Stimulated activated CD4-positive, alpha-beta T cell treated with anti-CD3 and anti-CD28 coated beads, Interleukin-1b, Interleukin-23, amount 100 ng/mL, for 4 hours (primary cell): ENCODE measurements at places on chromosomes 11 and 22.

- DNase-seq = no peak
These were observed at the start of gene PPP6R3 for GRCh38 chr11:68460741-68461574. Gene PPP6R3 (plus strand): TSS chr11:68460752. CDS start chr11:68537665, 76,913 bp downstream.

DNA sequence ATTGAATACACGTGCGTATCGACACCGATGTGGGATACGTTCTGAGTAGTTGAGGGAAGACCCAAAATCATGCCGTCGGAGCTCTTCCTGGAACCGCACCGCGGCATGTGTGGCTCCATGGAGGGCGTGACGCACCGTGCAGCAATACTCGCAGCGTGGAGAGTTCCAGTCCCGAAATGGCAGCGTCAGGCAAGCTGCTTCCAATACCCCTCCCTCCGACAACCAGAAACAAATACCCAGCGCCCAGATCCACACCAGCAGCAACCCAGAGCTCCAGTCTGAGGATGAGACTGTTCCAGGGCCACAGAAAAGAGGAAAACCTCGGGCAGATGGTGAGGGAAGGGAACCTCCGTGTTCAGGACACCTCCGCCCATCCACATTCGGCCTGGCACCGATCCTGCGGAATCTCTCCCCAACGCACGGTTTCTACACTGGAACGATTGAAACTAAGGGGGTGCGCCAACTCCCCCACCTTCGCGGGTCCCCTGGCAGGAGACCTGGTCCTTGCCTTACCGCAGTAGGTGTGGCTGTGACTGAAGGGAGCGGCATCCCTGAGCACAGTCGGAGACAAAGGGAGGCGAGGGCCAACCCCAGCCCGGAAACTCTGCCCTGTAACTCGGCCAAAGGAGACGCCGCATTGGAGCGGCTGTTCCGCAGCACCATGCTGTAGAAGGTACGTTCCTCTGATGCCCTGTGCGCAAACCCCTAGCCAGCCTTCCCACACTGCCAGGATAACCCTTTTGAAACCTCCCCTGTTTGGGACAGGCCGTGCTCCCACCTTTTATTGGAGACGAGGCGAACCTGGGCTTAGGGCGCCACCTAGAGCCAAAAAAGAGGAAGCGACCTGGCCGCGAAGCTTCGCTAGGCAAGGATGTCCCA lies 28.2 kb downstream of the DBX1 start:
- peak; percentile 25 for DNase-seq

- DNase-seq = no peak
These were observed 17.0 kb upstream of the TLCD5 start for GRCh38 chr11:120308081-120308480.

DNA sequence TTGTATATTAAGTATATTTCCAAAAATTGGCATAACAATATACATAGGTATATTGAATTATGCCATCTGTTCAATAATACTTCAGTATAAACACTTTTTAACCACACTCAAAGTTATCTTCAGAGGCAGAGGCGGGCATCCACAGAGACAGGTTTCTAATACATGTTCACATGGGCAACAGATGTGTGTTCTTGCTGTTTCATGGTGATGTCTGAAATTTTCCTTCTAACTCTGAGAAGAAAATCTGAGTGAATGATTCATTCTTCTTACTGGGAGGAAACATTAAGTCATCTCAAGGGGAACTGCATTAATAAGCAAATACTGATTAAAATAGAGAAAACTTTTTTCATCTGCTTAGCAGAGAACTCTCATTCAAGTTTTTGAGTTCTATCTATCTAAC lies 1074.5 kb downstream of the LRRC4C start:
- no peak for DNase-seq

- no peak for DNase-seq
These were observed 7.6 kb downstream of the TSPAN32 start for GRCh38 chr11:2309251-2310072.

DNA sequence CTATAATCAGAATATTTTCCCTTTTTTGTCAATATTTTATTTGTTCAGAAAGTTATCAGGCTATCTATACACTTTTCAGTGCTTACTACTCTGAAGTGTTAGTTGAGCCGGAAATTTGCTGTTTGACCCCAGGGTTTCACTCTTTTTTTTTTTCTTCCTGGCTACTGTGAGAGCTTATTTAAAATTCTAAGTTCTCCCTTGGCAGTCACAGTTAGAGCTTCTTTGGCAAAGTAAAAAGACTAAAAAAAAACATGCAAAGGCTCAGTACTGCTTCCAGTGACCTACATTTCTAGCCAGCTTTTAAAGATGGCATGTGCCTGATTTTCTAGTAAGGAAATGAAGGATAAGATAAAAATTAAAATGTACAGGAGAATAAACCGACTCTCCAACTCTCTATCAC lies 48.4 kb downstream of the ELP4 start:
- no peak for DNase-seq

GRCh38 chr11:130908770-130909625 lies 7.3 kb downstream of the SNX19 start:
- DNase-seq = no peak

DNA sequence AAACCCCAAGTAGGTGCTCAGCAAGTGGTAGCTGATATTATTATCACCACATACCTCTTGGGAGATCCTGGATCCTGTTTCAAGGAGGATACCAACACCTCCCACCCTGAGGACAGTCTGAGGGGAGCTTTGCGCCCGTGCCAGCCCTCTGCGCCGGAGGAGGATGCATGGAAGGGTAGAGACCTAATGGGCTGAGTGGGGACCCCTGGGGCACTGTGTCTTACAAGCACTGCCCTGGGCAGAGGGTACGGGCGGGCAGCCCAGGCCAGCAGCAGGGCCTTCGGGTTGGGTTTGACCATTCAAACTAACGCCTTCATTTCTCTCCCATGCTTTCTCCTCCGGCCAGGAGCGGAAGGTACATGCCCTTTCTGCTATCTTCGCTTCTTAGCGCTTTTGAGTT lies 26.3 kb downstream of the MYBPC3 start:
- DNase-seq = no peak

DNA sequence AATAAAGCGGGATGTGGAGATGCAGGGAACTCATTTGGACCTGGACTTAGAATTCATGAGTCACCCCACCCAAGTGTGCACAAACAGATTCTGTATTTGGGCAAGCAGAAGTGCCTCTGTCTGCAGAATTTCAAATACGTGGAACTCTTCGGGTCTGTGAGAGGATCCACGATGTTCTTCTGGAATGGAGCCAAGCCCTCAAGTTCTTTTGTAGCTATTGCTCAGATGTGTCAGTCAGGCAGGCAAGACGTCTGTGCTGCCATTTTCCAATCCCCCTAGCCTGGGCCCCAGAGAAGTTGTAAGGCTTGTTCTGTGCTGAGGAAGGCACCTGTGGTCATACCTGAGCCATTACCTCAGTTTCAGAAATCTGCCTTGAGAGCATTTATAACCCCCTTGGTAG lies 132.8 kb upstream of the RASSF10 start:
- DNase-seq = no peak

DNA sequence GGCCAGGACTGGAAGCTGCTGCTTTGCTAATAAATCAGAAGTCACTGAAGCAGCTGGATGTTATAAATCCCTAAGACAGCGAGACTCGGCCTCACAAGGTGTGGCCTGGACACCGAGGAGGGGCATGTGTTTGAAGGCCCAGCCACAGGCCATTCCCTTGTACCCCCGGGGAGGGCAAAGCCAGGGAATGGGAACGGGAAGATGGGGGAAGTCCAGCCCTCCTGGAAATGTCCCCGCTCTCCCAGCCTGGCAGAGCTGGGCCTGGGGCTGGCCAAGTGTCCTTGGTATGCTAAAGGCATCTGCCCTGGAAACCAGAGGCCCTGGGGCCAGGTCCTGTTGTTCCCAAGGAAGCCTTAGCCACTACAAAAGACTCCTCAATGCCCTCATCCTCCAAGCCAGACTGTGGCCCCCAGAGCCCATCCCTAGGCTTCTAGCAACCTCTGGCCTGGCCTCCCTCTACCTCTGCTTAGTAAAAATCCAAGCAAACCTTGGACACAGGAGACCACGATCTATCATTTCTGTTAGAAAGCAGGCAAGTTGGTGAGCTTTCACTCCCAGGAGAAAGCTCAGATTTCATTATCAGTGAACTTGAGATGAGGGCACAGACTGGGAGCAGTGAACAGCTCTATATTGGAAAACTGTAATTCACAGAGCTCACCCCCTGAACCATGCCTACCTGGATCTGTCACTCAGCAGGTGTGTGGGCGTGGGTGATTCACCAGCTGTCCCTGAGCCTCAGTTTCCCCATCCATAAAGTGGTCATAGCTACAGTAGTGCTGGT lies 11.0 kb downstream of the CHST1 start:
- DNase-seq = no peak

- DNase-seq = no peak
These were observed 7.1 kb upstream of the TNNT3 start for GRCh38 chr11:1912289-1912878.

DNA sequence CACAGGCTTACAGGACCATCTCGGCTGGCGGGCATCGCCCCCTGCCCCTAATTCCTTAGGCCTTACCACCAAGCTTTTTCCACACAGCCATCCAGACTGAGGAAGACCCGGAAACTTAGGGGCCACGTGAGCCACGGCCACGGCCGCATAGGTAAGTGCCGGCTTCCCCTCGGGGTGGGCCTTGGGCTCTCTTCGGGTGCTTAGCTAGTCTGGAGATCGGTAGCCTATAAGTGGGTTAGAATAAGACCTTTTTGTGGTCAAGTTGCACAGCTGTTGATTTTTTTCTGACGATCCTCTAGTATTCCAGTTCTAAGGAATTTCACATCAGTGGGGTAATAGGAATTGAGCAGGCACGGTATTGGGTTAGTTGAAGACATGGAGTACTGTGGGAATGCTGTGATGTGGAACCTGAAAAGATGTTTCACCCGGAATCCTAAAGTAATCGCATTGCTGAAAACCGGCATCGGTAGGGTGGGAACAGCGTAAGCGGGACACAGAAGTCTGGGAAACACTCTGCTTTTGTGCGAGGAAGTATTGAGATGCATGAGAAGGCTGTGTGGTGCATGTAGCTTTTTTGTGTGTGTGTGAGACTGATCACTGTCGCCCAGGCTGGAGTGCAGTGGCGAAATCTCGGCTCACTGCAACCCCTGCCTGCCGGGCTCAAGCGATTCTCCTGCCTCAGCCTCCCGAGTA lies 669 bp downstream of the RPL27A start:
- DNase-seq = no peak

GRCh38 chr22:49848690-49849160 lies 4.9 kb upstream of the ZBED4 start:
- DNase-seq = no peak

- no peak for DNase-seq
These were observed 56.0 kb upstream of the HORMAD2 start for GRCh38 chr22:30024231-30024630.

GRCh38 chr22:38446018-38446601 lies 8.9 kb downstream of the KCNJ4 start:
- DNase-seq = no peak

- no peak for DNase-seq
These were observed 13.6 kb upstream of the RAB3IL1 start for GRCh38 chr11:61930933-61931332.

- no peak for DNase-seq
These were observed 14.4 kb upstream of the TBC1D10A start for GRCh38 chr22:30340911-30341685.

GRCh38 chr11:8202516-8203413 lies 33.9 kb upstream of the RIC3 start:
- DNase-seq = no peak

GRCh38 chr11:23078289-23078971 lies 218.2 kb upstream of the CCDC179 start:
- DNase-seq = no peak
